Amniotic stem cell (primary cell): ENCODE measurements at places on chromosomes 7 and 10.

- no peak for DNase-seq
These were observed 27.6 kb upstream of the EPC1 start for GRCh38 chr10:32374605-32375004.

DNA sequence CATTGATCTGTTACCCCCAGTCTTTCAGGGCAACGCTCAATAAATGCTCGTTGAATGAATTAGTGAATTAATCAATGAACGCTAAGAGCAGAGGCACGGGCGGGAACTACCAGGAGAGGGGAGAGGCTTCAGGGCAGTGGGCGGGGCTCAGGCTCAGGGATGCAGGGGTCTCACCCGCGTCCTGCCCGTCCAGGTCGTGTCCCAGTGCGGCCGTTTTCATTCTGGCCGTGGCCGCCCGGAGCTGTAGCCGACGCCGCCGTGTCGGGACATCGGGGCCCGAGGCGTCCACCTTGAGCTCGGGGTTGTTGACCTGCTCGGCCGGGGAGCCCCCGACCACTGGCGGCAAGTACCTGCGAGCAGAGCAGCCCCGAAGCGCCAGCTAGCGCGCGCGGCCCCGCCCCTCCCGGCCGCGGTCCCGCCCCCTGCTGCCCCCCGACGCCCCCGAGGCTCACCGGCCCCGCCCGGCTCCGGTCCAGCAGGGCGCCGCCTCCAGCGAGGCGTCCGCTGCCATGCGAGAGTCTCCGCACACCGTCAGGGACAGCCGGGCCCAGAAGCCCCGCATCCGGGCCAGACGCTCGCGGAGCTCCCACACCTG, 2.8 kb upstream of the GAL3ST4 start:
- no peak for DNase-seq

DNA sequence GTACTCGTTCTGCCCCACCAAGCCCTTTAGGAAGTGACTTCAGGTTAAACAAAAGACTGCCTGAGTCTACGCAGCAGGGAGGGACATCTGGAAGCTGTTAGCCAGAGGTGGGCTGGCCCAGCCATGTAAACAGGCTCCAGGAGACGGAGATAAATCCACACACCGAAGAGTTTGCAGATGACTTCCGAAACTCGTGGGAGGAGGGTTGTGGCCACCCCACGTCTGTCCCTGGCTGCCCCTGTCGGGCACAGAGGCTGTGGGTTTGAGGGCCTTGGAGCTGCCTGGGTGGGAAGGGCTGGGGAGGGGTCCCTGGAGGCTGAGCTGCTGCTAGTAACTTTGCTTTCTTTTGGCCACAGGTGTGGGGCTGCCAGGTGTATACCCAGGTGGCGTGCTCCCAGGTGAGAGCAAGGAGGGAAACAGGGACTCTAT, 15.6 kb downstream of the ELN start:
- no peak for DNase-seq

- DNase-seq = no peak
These were observed 6.1 kb upstream of the CAV2 start for GRCh38 chr7:116493449-116493848.

GRCh38 chr7:20238754-20239324, 21.7 kb upstream of the MACC1 start:
- DNase-seq = no peak

GRCh38 chr10:124534231-124534798, 72.7 kb downstream of the LHPP start:
- no peak for DNase-seq

GRCh38 chr7:112529521-112529920, 48.7 kb downstream of the LSMEM1 start:
- DNase-seq = no peak

GRCh38 chr10:88892222-88892967, 12.3 kb downstream of the STAMBPL1 start:
- no peak for DNase-seq
